ENCODE measurements at places on chromosomes 6 and 20.

DNA sequence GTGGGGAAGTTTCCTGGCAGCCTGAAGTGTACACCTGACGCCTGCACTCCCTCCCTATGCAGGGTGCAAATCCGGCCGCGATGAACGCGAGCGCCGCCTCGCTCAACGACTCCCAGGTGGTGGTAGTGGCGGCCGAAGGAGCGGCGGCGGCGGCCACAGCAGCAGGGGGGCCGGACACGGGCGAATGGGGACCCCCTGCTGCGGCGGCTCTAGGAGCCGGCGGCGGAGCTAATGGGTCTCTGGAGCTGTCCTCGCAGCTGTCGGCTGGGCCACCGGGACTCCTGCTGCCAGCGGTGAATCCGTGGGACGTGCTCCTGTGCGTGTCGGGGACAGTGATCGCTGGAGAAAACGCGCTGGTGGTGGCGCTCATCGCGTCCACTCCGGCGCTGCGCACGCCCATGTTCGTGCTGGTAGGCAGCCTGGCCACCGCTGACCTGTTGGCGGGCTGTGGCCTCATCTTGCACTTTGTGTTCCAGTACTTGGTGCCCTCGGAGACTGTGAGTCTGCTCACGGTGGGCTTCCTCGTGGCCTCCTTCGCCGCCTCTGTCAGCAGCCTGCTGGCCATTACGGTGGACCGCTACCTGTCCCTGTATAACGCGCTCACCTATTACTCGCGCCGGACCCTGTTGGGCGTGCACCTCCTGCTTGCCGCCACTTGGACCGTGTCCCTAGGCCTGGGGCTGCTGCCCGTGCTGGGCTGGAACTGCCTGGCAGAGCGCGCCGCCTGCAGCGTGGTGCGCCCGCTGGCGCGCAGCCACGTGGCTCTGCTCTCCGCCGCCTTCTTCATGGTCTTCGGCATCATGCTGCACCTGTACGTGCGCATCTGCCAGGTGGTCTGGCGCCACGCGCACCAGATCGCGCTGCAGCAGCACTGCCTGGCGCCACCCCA lies 1.2 kb downstream of the GPR6 start:
- no peak for DNase-seq

DNA sequence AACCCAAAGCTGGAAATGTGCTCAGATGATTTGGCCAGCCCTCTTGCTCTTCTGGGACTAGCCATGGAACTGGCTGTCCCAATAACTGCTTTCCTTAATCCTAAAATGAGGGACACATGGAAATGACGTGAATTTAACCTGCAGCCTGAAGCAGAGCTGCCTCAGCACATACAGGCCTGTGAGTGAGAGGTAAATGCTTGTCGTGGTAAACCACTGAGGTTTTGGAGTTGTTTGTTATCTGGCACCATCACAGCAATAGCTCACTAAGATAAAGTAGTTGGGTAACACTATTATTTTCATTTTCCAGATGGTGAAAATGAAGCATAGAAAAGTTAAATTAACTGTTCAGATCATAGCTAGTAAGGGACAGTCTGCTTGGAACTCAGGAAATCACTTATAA lies 333.4 kb upstream of the CHD6 start:
- no peak for DNase-seq

DNA sequence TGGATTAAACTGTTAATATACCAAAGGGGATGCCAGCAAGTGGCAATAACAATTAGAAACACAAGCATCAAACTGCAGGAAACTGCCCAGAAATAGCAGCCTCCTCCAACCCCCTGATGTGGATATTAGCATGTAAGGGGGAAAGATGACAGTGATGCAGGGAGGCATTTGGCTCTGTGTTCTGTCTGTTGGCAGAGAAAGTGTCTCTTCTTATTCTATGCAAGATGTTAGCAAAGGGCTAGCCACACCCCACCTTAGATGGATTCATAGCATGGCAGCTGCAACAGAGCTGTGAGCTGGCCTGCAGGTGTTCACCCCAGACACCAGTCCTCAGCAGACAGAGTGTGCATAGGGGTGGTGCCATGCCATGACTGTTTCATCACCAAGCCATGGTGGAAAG lies 38.0 kb downstream of the SCP2D1 start:
- DNase-seq: no peak

DNA sequence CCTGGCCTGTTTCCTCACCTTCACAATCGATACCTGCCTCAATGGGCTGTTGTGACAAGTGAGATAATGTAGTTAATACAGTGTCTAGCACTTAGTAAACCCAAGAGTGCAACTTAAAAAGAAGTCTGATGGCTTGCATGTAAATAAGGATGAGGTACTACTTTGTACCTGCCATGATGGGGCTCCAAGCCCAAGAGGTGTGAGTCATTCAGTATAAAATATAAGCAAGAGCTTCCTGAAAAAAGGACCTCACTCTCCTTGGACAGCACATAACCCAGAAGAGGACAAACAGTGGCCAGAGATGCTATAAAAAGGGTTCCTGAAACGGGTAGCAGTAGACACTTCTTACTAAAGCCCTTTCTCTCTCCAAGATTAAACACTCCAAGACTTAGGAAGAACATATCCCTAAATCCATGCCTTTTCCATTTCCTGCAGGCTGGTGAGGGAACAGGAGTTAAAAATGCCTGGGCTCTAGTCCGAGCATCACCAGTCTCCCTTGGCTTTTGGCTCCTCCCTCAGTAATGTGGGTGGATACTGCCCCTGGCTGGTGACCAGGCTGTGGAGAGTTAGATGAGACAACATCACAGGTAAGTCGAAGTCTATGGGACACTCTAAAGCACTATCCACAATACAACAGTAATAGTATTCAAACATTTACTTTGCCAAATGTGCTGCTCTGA lies 4.3 kb downstream of the UBE2V1 start:
- DNase-seq: no peak

DNA sequence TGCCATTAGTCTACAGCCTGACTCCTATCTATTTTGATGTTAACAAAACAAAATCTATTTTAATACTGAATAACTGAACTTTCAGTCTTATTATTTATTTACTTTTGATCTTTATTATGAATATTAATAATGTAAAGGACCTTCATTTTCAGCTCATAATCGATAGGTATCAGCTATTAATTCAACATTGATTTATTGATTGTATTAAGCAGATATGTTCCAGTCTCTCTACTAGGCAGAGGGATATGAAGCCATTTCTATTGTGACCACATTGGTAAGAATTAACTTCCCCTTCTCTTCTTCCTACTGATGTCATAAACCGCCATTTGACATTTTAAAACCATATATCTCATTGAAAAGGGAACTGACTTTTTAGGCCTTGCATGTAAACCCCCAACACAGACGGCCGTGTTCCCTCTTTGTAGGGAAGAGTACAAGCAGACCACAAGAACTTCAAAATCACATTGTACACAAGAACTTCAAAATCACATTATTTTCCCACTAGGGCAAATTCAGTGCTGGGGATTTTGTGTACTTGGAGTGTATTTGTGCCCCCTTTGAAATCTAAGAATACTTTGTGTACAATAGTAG lies 69.5 kb upstream of the FABP7 start:
- DNase-seq: no peak

DNA sequence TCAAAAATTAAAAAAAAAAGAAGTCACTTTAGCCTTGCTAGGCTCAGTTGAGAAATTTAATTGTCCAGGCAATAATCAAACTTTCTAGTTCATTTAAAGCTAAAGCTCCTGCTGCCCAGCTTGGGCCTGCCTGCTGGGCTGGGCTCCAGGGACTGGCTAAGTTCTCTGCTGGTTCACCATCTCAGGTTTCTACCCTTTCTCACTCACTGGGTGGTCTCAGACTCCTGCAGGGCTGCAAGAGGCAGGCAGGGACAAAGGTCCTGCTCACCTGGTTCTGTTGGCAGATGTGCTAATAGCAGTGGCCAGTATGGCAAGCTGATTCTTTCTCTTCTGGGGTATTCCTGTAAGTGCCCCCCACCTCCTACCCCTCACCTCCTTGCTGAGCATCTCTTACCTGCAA lies 21.2 kb upstream of the RTF2 start:
- no peak for DNase-seq

- DNase-seq: no peak
These were observed 5.3 kb upstream of the CNKSR3 start for GRCh38 chr6:154515826-154516225.

DNA sequence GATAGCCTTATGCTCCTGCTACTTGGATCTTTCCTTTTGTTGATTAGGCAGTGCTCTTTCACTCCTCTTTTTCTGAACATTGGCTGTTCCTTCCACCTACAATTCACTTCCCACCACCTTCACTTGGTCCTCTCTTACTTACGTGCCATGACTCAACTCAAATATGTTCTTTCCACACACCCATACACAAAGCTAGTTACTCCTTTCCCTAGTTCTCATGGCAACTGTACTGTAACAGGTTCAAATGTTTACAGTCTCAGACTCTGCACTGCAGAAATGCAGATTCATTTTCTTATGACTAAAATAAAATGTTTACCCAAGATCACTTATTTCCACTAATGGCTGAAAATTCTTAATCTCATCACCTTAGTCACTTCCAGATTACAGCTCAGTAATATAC lies 174.0 kb upstream of the TSHZ2 start:
- no peak for DNase-seq

- DNase-seq: no peak
These were observed 53.6 kb downstream of the CDC40 start for GRCh38 chr6:110233770-110234374.

DNA sequence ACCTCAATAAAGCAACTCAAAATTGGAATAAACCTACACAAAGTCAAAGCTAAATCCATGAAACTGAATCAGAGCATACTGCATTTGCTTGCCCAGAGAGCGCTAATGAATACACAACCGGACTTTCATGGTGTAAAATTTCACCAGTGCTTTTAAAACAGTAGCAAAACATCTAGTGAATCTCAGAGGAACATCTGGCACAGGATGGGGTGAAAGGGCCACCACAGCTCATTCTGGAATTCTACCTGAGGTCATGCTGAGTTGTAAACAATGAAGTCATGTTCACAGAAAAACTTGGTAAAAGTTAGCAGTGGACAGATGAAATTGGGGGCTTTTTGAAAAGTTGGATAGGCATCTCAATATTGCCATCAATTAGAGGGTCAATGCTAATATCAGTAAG lies 125.6 kb upstream of the STXBP5 start:
- no peak for DNase-seq

GRCh38 chr20:45117581-45117980 lies 2.6 kb upstream of the WFDC5 start:
- DNase-seq: no peak

- DNase-seq: no peak
These were observed 202.7 kb downstream of the CLIC5 start for GRCh38 chr6:45812922-45813321.

All from stimulated activated CD4-positive, alpha-beta T cell treated with anti-CD3 and anti-CD28 coated beads, Interleukin-15, amount 100 ng/mL, for 24 hours (primary cell).